ENCODE measurements at places on chromosomes 5 and 9.

DNA sequence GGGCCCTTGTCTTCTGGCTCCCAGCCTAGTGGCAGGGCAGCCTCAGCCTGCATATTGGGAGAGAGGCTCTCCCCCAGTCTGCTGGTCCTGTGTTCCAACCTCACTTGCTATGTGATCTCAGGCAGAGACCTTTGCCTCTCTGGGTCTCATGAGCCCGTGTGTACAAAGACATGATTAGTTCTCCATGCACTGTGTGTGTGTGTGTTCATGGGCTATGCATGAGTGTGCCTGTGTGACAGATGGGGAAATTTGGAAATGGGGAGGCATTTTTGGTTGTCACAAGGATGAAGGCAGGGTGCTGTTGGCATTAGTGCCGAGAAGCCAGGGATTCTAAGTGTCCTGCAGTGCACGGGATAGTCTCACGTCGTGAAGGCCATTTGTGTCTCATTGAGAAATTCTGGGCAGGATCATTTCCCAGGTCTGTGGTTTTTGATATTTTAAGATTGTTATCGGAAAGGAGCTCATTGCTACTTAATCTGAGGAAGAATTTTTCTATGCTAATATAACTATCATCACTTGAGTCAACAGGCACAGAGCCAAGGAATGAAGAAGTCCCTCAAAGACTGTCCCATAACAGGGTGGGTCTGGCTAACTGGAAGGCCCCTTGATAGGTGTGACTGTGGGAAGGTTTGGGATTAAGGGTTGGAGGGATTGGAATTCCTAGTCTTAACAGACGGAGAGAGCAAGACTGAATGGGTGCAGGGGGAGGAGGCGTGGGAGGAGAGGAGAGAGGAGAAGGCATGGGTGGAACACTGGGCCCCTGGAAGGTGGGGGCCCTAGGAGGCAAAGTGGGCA is 168.5 kb downstream of the RGS3 start:
- no peak for DNase-seq

DNA sequence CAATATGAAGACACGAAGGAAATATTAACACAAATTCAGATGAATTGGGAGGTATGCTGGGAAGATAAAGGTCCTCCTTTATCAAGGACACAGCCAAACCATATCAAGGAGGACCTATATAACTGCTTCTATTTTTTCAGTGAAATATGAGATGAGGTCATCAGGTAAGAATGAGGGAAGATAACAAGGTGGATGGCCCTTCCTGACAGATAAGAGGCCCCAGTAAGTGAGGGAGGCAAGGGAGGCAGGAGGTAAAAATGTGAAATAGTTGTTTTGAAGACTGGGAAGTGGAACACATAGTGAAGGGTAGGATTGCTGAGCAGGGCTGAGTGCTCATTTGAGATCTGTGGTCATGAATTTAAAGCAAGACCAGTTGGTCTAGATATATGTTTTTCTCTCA is 60.0 kb upstream of the FOXE1 start:
- no peak for DNase-seq

DNA sequence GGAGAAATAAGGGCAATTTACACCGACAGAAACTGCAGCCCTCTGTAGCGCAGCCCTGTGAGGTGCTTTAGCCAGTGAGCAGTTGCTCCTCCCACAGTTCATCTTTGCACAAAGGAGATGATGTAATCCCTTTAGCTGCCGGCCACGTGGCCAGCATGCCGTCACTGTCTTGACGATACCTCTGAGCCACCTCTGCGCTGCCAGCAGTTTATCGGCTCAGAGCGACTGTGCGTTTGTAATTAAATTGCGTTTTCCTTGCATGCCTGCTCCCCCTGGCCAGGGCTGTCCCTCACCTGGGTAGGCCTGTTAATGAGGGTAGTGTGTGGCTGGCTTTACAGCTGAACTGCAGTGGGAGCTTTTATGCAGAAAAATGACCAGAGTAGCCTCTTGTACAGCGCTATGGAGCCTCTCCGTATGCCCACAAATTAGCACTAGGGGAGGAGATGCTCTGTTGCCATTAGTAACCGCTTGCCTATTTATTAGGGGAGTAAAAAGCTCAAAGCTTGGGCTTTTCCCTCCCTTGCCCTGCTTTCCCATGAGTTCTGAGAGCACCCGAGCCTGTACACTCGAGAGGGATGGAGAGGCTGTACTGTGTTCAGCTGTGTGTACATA is 107.0 kb downstream of the TRIO start:
- DNase-seq, result no peak

DNA sequence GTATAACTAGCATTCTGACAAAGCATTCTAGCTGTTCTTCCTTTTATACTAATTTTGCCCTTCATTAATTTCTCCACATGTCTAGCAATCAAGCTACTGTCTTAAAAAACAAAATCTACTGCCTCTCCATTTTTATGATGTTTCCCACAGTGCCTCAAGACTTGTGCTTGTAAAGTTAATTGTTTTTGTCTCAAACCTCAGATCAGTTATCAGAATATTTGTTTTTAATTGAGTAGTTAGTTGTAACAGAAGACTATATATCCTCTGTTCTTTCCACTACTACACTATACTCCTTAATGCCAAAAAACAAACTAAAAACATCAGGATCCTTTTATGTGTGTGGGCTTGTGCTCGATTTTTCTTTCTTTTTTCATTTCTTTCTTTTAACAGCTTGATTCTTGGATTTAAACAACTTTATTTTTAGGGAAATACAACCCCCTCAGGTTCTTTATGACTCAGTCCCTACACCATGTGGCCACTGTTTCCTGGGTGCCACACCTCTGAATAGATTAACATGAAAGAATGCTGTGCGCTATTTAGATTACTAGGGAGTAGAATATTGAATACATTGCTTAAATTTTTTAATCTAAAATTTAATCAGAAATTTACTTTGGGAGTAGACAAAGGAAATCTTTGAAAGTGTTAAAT is 1.2 kb downstream of the ASPN start:
- DNase-seq, result no peak

DNA sequence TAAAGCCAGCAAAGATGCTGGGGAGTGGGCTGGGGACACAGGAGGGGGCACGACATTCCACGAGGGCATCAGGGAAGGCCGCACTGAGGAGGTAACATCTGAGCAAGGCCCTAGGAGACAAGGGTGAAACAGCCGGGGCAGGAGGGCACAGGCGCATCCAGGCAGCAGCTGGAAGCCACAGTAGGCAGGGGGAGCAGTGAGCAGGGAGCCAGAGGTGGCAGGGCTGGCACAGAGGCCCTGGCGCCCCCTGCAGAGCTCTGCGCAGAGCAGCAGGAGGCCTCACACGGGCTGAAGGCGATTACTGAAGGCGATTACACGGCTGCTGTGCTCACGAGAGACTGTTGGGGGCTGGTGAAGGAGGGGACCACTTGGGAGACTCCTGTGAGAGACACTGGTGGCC is 15.4 kb downstream of the LMAN2 start:
- DNase-seq, result no peak

GRCh38 chr9:37639841-37640240 is 10.9 kb upstream of the FRMPD1 start:
- DNase-seq, result no peak

DNA sequence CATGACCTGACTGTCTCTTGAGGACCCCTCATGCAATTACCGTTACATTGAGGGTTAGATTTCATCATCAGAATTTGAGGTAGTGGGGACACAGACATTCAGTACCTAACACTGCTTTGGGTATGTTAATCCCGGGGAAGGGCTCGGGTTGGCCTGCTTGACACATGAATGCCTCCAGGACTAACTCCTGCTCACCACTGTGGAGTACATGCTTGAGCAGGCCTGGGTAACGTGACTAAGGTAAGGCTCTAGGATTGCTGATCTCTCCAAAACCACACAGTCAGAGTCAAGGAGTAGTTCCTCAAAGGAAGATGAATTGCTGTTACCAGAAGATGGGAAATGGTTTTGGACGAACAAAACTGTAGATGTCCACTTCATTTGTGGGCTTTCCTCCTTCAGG is 376.3 kb upstream of the ZNF462 start:
- no peak for DNase-seq

GRCh38 chr5:137632716-137633115 is 103.2 kb downstream of the KLHL3 start:
- no peak for DNase-seq

DNA sequence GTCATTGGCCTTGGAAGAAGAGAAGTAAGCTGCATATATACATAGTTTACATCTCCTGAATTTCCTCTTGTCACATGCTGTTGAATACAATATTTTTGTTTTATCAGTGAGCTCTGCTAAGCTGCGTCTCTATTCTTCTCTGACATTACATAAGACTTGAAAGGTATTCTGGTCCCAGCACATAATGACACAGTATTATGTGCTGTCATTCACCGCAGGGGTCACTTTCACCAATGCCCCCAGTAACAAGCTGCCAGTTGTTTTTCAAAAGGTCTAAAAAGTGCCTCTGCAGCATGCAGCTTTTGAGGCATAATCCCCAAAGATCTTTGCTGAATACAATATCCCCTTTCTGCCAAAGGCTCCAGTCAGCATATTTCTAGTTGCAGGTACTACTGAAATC is 349.0 kb upstream of the FAM174A start:
- DNase-seq, result no peak

GRCh38 chr9:97430316-97431043 is 18.6 kb downstream of the TDRD7 start:
- DNase-seq, result no peak

DNA sequence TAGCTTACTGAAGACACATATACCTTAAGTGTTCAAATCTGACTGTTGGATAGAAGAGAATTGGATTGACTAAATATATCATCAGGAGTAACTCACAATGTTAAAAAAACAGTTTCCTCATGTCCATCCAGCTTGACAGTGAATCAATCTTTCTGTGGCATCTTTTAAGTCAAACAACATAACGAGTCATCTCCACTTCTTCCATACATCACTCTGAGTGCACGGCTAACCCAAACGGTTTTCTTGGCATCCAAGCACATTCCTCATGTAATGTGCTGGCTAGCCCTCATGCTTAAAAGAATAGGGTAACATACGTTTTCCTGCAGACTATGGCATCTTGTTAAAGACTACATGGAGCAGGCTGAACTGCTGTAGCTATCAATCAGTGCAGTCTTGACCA is 291.5 kb upstream of the TRPC7 start:
- DNase-seq, result no peak

DNA sequence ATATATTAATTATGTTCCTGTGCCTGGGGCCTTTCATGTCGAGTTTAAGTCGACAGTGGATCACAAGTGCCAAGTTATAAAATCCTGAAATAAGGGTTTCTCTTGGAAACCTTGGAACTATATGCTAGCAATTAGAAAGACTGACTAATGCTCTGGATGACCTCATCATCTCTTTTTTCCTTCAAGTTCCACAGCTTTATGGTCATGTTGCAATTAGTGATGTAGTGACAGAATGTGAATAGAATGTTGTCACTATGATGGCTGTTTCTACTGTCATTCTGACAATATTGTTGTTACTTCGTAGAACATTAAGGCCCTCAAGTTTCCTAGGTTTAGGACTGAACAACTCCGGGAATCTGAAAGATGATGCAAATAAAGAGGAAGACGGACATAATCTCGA is 368.0 kb upstream of the SEMA6A start:
- no peak for DNase-seq

- no peak for DNase-seq
Observed at GRCh38 chr9:93603011-93603410, 26.6 kb downstream of the PHF2 start.

- DNase-seq, result no peak
Observed at GRCh38 chr5:113336975-113337374, 97.8 kb downstream of the TSSK1B start.

- no peak for DNase-seq
Observed at GRCh38 chr5:83721953-83722901, 1.6 kb upstream of the HAPLN1 start.

- DNase-seq, result no peak
Observed at GRCh38 chr9:114005371-114006154, 72.5 kb downstream of the AMBP start.

DNA sequence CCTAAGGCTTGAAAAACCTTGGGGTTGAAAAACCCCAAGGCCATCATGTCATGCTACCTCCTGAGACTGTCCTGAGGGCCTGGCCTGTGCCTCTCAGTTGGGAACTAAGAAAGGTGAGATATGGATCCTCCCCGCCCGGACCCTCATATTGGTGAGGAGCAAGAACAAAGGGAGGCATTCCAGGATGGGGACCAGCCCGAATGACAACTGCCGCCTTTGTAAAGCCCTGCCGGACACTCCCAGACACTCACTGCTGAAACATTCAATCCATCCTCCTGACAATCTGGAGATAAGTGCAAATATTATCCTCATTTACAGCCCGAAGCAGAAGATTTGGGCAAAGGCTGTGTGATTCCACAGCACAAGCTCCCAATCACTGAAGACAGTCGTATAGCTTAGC is 298.3 kb downstream of the NSG2 start:
- DNase-seq, result no peak
